ENCODE measurements at places on chromosomes 7 and 10.

DNA sequence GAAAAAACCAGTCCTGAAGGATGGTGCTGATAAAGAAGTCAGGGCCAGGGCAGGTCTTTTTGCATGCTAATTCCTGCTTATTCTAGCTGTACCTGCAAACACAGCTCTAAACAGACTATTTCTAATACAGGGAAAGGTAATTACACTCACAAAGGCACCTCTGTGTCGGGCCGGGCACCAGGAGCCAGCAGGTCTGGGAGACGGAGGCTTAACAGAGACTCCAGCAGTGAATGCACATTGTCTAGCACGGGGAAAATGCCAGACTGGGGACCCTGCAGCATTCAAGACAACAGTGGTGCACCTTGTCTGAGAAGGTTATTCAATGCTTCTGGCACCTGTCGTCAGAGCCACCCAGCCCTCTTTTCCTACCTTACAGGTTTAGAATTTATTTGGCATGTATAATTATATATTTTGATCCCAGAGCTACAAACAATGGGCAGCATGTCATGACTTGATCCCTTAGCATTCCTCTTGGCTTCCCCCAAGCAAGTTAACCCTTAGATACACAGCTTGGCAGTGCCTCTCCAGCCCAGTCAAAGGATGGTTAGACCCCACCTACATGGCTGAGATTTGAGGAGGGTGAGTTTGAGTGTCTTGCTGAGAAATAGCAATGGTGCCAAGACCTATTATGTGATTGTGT, 185.2 kb downstream of the SLC25A13 start:
- DNase-seq: no peak

DNA sequence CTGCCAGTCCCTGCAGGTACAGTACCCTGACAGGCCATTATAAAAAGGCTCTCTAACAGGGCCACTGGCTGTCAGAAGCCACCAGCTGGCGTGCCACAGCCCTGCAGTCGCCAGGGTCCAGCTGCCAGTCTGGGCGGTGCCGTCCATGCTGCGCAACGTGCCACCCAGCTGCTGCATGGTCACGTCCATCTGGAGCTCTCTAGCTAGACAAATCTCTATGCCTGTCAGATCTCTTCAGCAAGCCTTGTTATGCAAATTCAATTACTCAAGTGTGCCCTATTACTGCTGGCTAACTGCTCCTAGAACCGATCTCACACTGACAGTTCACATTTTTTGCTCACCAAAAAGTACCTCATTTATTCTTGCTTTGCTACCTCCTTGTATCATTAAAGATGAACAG, 75.9 kb downstream of the HIBADH start:
- no peak for DNase-seq

DNA sequence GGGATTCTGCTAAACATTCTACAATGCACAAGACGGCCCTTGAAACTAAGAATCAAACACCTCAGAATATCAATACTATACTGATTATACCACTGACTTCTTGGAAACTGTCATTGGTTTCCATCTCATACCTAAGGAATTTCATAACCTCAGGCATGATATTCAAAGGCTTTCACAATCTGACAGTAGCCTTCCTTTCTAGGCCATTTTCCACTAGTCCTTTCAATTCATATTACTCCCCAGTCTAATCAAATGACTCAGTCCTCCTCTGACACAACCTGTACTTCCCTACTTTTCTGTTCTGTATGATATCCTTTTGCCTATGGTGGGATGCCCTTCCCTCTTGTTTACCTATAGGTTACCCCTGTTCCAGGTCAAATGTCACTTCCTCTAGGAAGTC, 48.3 kb downstream of the CSTF2T start:
- DNase-seq: no peak

DNA sequence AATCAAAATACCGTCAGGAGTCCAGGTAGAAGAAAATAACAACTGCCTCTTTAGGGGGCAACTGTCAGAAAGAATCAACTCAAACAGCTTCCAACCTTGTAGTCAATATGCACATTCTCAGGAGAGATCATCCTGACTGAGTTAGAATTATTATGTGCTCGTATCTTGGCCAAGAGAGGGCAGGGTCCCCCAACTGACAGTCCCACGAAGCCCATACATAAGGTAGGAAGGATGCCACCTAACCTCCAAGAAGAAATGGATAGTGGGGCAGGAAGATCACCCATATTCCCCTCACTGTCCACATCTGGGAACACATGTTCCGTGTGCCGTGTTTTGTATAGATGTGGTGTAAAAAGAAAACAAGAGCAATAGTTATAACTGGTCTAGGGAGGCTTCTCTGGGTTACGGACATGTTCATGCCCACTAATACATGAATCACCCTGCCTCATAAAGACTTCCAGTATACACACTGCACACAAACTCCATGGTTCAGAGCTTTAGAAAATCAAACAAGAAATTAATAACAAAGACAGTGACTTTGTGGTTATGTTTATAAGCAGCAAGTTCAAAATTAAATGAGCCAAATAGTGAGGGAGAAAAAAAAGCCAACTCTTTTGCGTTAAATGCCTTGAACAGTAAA, 295.6 kb downstream of the FGFR2 start:
- DNase-seq: no peak

All from NK-92 treated with Interleukin-12 subunit alpha and Interleukin-12 subunit beta, amount 100 ng/mL, for 24 hours (cell line).